Stimulated activated CD4-positive, alpha-beta T cell treated with anti-CD3 and anti-CD28 coated beads, TNF-alpha, amount 100 ng/mL, for 48 hours (primary cell): ENCODE measurements at places on chromosomes 11 and 22.

DNA sequence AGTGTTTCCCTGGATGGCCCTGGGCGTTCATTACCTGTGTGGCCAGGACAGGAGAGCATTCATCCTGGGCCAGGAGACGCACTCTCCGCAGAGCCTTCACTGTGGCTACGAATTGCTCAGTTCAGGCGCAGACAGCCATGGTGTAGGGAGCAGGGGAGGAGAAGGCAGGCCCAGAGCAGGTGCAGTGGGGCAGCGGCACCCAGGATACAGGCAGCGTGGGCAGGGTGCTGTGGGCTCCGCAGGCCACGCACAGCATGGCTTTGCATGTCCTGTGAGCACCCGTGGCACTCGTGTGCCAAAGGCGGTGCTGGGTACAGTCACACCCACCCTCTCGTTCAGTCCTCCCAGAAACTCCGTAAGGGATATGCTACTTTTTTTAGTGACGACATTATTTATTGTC lies 124.2 kb upstream of the B3GAT1 start:
- no peak for DNase-seq

DNA sequence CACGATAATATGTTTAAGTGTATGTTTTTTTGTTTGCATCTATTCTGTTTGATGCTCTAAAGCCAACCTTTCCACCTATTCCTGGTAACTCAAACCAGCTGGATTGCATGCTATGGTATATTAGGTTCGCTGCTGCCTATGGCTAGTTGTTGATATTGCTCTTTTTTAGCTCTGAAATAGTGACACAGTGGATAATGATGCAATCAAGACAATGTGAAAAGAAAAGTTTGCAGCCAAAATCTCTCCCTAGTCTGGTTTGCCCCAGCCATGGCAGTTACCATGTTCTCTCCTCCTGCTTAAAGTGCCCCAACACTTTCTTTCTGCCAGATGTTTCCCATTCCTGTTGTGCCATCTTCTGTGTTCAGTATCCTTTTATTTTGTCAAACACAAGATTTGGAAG lies 269.7 kb downstream of the DYNC2H1 start:
- DNase-seq, result no peak

GRCh38 chr22:25062386-25063085 lies 110.0 kb downstream of the KIAA1671 start:
- no peak for DNase-seq

DNA sequence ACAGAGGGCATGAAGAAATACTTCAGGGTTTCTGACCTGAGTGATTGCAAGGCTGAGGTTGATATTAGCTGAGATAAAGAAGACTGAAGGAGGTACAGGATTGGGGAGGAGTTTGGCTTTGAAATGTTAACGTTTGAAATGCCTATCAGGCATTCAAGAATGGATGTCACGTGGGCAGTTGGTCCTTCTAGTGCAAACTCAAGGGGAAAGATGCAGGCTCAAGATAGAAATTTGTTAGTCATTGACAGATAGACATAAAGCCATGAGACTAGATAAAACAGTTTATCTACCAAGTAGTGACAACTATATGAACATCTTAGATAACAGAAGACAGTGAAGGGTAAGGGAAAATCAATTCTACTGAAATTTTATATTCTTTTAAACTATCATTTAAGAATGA lies 23.1 kb downstream of the TTC17 start:
- DNase-seq, result no peak

- DNase-seq, result no peak
Measured at GRCh38 chr11:27412192-27412691, 49.2 kb upstream of the CCDC34 start.

DNA sequence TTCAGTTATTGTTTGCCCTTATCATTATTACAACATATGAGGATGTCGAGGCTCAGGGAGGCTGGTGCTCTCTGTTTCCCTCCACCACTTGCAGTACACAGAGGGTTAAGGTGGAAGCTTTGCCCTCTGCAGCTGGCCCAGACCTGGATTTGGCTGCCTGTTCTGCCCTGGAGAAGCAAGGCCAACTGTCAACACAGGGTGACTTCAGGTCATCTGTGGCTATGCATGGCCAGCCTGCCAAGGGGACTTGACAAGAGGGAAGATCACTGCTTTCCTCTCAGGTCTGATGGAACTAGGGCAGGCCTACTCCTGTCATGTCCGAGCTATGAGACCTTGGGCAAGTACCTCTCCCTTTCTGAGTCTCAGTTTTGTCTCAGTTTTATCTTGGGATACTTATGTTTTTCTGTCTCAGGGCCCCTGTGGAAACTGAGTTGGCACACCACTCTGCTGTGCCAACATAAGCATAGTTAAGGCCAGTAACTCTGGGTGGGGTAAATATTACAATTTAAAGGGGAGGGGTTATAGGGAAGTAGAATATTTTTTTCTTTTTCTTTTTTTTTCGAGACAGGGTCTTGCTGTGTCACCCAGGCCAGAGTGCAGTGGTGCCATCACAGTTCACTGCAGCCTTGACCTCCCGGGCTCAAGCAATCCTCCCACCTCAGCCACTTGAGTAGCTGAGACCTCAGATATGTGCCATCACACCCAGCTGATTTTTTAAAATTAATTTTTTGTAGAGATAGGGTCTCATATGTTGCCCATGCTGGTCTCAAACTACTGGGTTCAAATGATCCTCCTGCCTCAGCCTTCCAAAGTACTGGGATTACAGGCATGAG lies 2.4 kb upstream of the THRSP start:
- no peak for DNase-seq

- DNase-seq, result no peak
Measured at GRCh38 chr22:40405178-40406062, 35.0 kb downstream of the SGSM3 start.
